SK-N-DZ (cell line): ENCODE measurements at places on chromosomes 7 and 10.

DNA sequence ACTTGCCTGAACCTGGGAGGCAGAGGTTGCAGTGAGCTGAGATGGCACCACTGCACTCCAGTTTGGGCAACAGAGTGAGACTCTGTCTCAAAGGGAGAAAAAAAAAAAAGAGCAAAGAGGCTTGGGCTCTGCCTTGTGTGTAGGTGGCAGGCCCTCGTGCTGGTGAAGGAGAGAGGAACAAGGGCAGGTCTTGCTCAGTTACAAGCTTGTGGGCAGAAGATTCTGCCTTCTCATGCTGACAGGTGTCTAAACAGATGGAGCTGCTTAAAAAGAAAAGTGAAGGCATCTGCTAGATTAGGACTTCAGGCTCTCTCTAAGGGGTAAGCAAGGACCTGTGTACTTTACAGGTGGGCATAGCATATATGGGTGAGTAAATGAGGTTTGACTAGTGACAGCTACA is 65.5 kb upstream of the TRIM8 start:
- no peak for DNase-seq

- no peak for DNase-seq
These were observed 15.7 kb downstream of the PKD1L1 start for GRCh38 chr7:47932466-47933037.

- DNase-seq: no peak
These were observed 266.4 kb downstream of the PTPRN2 start for GRCh38 chr7:158321056-158321700.

DNA sequence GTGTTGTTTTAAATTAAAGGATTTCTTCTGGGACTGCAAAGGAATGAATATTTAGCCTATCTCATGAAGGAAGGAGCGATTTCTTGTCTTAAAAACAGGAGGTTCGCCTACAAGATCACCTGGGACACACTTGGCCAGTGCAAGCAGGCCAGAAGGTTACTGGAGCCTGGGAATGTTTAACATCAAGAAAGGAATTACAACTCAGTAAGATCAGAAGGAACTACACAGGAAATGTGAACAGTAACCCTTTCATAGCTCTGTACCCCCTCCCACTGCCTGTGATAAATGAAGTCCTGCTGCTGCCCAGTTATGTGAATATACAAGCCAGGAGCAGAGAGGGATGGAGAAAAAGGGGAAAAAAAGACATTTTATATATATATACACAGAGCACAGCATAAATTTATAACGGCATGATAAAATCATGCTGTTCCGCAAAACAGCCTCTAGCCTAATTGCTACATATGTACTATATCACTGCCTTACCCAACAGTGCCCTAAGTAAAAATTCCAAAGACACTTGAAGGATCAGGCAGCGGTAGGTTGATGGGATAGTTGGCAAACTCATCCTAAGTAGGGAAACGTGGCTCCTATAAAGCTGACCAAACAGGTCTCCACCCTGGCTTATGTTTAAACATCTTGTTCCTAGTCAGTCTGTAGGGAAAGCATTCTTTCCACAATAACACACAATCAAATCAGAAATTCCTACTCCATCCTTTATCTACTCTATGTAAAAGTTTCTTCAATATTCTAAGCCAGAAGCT is 63.8 kb downstream of the ZNF438 start:
- no peak for DNase-seq

DNA sequence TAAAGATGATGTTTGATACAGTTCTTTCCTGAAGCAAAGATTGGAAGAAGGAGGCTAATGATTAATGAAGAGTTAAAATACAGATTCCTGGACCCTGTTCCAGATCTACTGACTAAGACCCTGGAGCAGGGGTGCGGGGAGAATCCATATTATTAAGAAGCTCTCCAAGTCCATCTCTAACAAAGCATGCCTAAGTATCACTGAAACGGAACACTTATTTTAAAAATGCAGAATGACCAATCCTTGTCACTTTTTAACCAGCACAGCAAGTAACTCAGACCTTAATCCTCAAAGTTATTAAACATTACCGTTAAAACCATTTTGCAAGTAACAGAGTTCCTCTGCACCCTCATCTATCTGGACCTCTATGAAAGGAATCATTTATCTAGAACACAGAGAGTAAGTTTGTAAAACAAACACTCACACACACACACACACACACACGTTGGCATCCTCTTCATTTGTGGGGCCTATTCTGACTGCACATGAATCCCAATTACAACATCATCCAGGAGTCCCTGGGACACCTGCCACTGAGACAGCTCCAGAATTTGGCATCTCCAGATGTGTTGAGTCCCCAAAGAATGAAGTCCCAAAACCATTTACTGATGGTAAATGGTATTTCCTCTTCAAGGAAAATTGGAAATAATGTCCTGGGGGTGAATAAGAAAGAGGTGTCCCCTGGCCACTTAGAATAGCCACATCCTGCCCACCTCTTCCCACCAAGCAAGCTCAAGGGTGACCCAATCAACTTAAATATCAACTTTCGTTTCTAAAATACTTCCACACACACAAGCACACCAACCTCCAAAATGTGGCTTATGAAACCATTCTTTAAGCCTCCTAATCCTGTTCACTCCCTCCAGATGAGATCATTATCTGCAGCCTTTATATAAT is 117.5 kb downstream of the PARD3 start:
- no peak for DNase-seq

DNA sequence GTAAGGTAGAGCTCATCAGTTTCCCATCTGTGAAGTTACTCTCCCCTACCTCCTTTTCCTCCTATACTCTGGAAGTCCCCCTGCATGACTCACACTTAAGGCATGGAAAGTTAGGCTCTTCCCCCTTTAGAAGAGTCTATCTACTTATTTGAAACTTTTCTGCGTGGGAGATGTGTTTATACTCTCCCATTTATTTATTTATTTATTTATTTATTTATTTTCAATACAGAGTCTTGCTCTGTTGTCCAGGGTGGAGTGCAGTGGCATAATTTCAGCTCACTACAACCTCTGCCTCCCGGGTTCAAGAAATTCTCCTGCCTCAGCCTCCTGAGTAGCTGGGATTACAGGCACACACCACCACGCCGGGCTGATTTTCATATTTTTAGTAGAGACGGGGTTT is 107.5 kb upstream of the JCAD start:
- DNase-seq: no peak

- DNase-seq: no peak
These were observed 129.4 kb downstream of the WDR11 start for GRCh38 chr10:120980279-120981255.

DNA sequence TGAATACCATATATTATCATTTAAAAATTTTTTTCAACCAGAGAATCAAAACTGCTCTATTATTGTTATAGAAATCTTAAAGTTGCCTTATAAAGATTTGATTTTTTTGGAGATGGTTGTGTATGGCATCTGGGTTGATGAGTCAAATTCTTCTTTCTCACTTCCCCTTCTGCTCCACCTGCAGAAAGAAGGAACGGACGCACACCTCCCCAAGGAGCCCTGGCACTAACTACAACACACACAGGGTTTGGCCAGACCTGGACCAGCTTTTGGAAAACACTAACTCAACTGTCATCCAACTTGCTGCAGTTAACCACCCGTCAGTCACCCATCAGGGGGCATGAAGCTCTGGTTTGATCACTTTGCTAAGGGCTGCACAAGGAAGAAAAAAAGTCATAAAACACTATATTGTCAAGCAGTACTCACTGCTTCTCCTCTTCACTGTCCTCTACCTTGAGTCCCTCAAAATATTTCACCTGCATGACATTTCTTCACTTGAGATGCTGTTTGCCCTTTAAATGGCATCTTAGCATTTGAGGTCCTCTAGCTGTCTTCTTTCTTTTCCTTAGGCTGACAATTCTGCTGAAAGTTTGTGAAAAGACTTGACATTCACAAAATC is 266.7 kb upstream of the PHF14 start:
- DNase-seq: no peak

DNA sequence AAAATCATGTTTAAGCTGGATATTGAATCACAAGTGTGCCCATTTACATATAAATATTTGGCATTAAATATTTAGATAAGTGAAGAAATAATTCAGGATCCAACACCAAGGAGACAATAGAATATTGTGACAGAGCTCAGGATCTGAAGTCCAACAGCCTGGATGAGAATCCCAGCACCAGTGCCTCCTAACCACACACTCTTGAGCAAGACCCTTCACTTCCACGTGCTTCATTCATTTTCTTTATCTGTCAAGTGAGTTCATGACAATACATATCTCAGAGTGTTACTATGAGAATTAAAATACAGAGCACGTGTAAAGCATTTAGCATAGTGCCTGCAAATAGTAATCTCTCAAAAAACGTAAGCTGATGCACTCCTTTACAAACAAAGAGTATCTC is 78.4 kb upstream of the IKZF1 start:
- no peak for DNase-seq

GRCh38 chr10:130809181-130809580 is 502.3 kb downstream of the TCERG1L start:
- DNase-seq: no peak

DNA sequence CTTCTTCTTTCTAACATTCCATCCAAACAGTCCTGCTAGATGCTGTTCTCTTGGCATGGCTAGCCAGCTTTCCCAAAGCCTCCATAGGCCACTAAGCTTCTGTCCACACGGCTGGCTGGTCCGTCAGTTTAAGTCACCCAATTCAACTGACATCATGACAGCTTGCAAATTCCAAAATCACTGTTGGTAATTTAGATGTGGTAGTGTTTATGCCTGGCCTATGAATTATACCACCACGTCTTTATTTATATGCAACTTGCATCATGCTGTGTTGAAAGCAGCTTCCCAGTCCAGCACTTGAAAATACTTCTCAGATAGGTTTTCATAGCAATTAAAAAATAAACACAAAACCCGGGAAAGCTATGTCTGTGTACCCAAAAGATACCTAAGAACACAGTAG is 2.2 kb upstream of the VIM start:
- no peak for DNase-seq

- DNase-seq: no peak
These were observed 33.5 kb downstream of the HSPA12A start for GRCh38 chr10:116708877-116709276.

- DNase-seq: no peak
These were observed 30.0 kb upstream of the MSRB2 start for GRCh38 chr10:23065181-23065948.

DNA sequence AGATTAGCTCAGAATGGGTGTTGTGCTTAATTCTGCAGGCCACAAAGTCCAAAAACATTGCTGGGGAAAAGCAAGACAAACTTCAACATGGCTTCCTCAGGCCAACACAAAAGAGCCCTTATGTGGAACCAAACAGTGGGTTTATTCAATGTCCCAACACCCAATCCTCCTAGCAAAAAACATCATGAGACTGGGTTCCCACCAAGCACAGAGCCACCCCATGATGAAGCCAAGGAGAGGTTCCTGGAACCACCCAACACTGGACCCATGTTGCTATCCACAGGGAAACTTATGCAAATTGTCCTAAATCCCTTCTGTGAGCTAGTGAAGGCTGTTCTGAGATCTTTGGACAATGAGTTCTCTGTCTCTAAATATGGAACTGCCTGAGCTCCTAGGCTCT is 24.0 kb downstream of the SLC25A13 start:
- no peak for DNase-seq

- peak; percentile 34 for DNase-seq
These were observed 20.0 kb downstream of the SEPTIN7 start for GRCh38 chr7:35820858-35821257.

- DNase-seq: no peak
These were observed 1005.3 kb upstream of the POT1 start for GRCh38 chr7:125934955-125935354.

DNA sequence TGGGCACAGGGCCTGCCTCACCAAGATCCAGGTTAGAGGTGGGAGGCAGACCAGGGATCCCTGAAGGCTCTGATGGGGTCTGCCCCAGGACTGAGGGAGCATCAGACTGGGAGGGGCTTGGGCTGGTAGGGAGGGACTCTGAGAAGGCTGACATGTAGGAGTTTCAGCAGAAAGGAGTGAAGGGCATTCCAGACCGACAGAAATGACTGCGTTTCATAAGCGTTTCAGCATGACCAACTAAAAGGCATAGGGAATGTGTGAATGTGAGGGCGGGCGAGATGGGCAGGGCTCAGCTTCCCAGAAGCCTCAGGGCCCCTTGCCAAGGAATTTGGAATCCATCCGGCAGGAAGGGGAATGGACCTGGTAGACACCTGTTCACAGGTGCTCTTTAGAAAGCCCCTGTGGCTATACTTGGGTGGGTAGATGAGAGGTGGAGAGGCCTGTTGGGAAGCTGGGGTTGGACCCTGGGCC is 24.9 kb upstream of the SLC29A3 start:
- no peak for DNase-seq

- no peak for DNase-seq
These were observed 27.2 kb upstream of the MNX1 start for GRCh38 chr7:157037635-157038034.

- DNase-seq: no peak
These were observed 91.5 kb downstream of the RBM20 start for GRCh38 chr10:110735620-110736027.

DNA sequence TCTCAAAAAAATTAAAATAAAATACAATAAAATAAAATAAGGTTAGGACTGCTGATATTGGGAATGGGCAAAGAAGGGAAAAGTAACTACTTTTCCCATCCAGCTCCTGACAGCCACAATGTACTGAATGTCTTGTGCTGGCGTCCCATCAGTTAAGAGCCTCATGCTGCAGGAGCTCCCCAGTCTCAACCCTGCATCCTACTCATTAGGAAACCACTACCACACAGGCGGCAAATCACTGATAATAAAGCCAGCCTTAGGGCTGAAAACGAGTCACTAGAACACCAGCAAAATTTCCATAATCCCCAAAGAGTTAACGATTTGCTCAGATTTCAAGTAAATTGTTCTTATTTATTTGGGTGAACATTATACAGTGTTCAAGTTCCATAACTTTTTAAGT is 4.3 kb downstream of the YWHAG start:
- no peak for DNase-seq

- DNase-seq: peak; percentile 58
These were observed 57.7 kb upstream of the ZNRF2 start for GRCh38 chr7:30226614-30227268.

GRCh38 chr10:132383101-132383500 is 13.9 kb upstream of the PWWP2B start:
- DNase-seq: no peak

DNA sequence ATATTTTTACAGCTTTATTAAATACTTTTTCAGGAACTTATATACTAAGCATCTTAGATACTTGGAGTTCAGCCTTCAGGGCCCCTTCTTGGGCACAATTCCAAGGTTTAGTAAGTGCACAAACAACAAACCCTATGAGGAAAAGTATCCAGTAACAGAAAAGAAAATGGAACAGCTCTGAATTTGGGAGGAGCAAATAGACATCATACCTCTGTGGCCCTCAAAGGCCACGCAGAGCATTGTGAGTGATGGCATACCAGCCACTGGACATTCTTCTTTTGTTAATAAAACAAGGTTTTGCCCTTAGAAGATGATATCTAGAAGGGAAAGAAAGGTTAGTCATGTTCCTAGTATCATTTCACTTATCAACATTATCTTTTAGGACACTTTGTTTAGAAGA is 46.0 kb downstream of the ST7 start:
- DNase-seq: no peak

GRCh38 chr7:36545291-36545690 is 155.6 kb downstream of the ANLN start:
- DNase-seq: no peak
